ENCODE measurements at places on chromosomes 3 and 15. TPM values are rescaled to one million over a fixed set of nuclear protein-coding genes. Genes with fewer than 3 reads are reported as not detected.

Gene HIGD1A
- 76.1 TPM for total RNA-seq

Gene TTLL13
- 0.77 TPM for total RNA-seq

Gene GOLGA6A
- 0.13 TPM for total RNA-seq

Gene FBLN2
- total RNA-seq: not detected

Gene CKMT1B
- total RNA-seq: 3.8 TPM

Gene PLOD2
- not detected for total RNA-seq

Gene C3orf22
- total RNA-seq: not detected

Gene PODXL2
- total RNA-seq: 16.1 TPM

Gene TTC14
- 72.9 TPM for total RNA-seq

Gene KLHL40
- not detected for total RNA-seq

Gene PSTPIP1
- total RNA-seq: 23.6 TPM

Gene KCNMB3
- not detected for total RNA-seq

Data from OCI-LY7 (cell line).